CD4-positive, alpha-beta T cell treated with Interleukin-2 at 100 ng/mL for 4 hours (primary cell): ENCODE measurements at places on chromosomes 2 and 18.

GRCh38 chr2:36539631-36540030 is 58.3 kb downstream of the FEZ2 start:
- no peak for DNase-seq

DNA sequence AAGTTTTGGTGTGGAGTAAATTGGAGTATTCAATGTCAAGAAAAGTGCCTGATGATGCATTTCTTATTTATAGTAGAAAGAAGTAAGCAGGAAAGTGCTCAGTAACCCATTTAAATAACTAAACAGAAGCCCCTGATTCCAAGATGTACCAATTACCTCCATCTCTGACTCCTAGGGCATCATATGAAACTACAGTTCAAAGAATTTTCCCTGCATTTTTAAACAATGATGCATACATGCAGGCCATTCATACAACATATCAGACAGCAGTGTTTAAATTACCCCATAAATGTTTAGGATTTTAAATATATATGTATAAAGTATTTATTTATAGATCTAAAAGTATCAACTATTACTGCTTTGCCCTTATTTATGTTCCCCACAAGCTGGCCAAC is 36.2 kb downstream of the FTCDNL1 start:
- DNase-seq: no peak

DNA sequence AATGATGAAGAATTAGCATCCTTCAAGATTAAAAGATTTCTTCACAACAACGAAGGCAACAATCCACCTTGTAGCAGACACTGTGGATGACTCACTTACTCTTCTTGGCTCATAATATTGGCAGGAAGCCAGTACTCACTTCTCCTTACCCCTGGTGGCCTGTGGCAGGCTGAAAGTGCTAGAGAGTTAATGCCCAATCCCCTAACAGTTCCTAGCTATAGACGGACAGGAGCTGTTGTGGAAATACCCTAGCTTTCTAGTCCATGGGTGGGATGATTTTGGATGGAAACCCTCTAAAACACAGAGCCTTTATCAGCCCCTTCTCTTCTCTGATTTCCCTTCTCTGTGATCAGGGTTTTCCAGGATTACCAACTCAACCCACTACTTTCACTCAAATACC is 128.6 kb upstream of the NYAP2 start:
- peak; percentile 44 for DNase-seq

- no peak for DNase-seq
Measured at GRCh38 chr2:1990724-1991123, 246.4 kb upstream of the PXDN start.

- DNase-seq: no peak
Measured at GRCh38 chr18:75489493-75490190, 62.1 kb upstream of the SMIM21 start.

GRCh38 chr18:26215247-26215970 is 10.8 kb upstream of the TAF4B start:
- peak; percentile 72 for DNase-seq

DNA sequence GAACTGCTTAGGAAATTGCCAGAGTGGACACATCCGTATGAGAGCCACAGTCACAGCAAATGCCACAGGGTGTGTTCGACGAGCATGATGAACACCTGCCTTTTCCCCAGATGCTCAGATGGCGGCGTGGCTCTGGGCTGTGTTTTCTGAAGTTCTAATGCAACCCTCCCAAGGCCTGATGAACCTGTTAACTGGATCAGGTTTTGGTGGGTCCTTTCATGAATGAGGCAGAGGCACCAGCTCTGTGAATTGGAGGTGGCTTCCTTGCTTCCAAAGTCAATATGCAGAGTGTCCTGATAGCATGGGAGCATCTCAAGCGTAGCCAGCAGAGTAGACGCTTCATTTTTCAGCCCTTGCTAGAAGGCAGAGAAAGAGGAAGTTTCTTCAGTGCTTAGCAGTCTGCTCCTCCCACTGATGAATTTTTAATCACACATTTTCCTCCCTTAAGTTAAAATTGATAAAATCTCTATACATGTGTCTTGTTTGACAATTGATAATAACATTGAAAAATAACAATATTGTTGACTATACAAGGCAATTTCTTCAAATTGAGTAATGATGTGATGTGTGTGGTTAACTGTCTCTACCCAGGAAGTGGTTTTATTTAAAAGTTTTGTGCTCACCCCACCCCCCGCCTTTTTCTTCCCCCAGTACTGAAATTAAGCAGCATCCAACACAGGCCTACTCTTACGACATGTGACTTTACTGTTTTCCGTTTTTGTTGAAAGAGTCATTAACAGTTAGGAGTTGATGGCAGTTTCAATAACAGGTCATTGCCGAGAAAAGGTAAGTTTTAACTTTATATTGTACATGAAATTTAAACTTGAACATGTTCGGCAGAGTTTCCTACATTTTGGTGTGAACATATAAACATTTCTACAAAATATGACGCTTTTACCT is at the start of gene ARHGAP15:
ARHGAP15 (plus strand) TSS at position 739 of the 900 bp plus-strand sequence.
- DNase-seq: peak; percentile 87

GRCh38 chr18:55418439-55418838 is 169.6 kb downstream of the TCF4 start:
- no peak for DNase-seq

DNA sequence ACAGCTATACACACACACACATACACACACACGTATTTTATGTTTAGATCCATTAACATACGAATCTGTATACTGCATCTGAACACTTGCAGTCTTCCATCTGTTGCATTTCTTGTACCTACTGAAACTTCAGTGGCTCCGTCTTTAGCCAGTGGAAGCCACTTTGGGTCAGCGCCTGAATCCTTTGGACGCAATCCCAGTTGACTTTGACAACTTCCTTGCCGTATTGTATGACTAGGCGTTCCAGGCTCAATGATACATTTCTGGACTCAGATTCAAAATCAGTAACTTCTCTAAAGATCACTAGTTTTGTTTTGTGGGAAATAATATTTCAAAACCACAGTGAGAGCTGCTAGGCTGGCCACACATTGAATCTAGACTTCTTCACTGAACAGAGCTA is 101.5 kb upstream of the GPC1 start:
- no peak for DNase-seq

GRCh38 chr2:190920085-190920484 is 39.5 kb downstream of the GLS start:
- no peak for DNase-seq

- no peak for DNase-seq
Measured at GRCh38 chr2:126915903-126916302, 17.2 kb downstream of the TEX51 start.

DNA sequence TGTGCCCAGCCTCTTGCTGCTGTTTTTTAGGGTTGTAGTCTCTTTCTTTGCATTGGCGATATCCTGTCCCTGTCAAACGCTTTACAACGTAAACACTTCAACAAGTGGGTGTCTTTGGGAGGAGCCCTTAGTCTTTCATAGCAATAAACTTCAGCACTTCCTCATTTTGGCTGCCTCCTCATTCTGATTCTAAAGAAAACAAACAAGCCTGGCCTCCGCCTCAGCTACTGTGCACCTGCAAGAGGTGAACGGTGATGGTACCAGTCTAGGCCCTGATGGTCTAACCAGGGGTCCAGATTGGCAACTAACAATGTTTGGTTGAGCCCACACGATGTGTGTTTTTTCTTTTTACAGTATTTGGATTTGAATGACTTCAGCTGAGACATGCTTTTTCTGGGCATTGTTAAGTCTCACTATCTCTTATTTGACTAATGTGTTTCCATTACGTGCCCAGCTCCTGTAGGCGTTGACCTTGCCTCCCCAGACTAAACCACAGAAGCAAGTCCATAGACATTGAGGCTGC is 53.2 kb upstream of the CUL3 start:
- DNase-seq: peak; percentile 8

DNA sequence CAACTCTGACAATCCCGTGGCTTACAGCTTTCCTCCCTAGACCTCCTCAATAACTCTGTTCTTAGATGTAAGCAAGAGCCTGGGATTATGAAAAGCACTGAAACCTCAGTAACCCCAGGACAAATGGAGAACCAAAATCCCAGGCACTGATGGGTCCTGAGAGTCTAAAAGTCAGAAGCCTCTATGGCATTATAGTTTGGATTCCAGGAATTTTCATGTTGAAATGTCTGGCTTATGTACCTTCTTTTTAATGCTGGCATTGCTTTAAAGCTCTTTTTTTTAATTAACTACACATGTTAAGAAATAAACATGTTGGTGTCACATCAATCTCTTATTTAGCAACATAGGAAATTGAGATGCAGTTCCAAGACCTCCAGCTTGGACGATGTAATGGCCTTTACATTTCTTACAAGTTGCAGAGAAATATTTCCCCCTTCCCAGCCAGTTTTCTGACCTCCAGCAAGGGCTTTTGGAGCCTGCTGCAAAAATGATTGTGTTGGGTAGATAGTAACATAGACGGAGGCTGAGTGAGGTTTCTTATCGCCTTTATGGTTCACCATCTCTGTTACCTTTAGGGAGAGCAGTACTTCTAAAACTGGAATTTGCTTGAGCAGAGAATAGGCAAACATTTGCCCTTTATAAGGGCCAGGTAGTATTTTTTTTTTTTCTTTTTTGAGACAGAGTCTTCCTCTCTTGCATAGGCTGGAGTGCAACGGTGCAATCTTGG is 84.8 kb upstream of the RASGRP3 start:
- no peak for DNase-seq

- no peak for DNase-seq
Measured at GRCh38 chr2:38409156-38410102, 32.4 kb upstream of the ATL2 start.

- DNase-seq: no peak
Measured at GRCh38 chr2:137847443-137847842, 116.8 kb upstream of the HNMT start.

- DNase-seq: no peak
Measured at GRCh38 chr18:49845629-49846360, 32.5 kb upstream of the ACAA2 start.

- DNase-seq: no peak
Measured at GRCh38 chr18:2409906-2410305, 161.4 kb downstream of the METTL4 start.

GRCh38 chr2:227529871-227530270 is 57.9 kb downstream of the AGFG1 start:
- no peak for DNase-seq

GRCh38 chr2:191593622-191594385 is 84.1 kb upstream of the NABP1 start:
- DNase-seq: no peak

GRCh38 chr2:119224391-119225104 is 914 bp downstream of the STEAP3 start:
- no peak for DNase-seq

GRCh38 chr2:29892585-29893259 is 28.7 kb downstream of the ALK start:
- DNase-seq: no peak

GRCh38 chr18:79424880-79425568 is 29.3 kb downstream of the NFATC1 start:
- DNase-seq: no peak

GRCh38 chr2:28869494-28870145 is 489 bp downstream of the TRMT61B start:
- DNase-seq: no peak

DNA sequence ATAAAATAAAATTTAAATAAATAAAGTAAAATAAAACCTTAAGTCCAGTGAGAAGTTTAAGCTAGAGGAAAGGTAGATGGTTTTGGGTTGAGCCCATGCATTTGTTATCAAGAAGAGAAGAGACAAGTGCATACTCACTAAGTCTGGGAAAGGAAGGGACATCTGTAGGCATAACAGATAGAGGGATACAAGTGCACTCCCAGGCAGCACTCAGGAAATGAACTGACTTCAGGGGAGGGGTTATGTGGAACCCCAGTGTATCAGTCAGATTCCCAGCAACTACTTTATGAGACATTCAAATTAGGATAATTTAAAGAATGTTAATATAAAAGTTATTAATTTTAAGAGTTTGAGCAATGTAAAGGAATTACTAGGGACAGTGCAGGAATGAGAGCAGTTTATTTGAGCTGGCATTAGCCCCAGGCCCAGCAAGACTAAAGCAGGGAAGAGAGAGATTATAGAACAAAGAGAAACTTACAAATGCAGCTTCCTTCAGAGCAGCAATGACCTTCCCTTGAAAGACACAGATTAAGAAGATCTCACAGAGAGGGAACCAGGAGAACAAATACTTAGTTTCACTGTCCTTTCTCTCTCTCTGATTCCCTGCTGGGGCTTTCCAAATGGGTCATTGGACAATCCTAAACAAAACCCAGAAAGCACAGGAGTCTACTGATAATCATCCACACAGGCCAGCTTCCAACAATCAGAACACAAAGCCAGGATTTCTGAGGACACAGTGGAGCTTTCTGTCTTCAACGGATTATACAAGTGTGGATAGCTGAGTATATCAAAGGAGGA is 109.7 kb downstream of the ERBB4 start:
- DNase-seq: no peak

- no peak for DNase-seq
Measured at GRCh38 chr2:220674033-220674432, 898.1 kb downstream of the EPHA4 start.

GRCh38 chr2:222448748-222449181 is 24.4 kb downstream of the SGPP2 start:
- no peak for DNase-seq

DNA sequence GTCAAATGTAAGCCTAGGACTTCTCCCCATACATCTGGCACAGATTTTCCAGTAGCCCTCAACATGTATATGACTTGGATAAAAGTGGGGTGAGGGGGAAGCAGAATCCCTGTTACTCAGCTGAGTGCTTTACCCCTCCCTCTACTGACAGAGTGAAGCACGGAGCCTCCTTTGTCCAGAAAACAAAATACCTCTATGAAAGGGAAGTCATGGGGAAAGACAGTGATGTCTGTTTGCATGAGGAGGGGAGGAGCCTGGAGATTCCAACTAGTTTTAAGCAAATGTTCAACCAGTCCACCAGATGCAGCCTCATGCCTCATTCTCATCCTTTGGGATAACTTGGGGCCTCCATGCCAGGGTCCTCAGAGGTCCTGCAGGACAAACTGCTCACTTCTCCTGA is 203.9 kb downstream of the SMAD2 start:
- DNase-seq: no peak

DNA sequence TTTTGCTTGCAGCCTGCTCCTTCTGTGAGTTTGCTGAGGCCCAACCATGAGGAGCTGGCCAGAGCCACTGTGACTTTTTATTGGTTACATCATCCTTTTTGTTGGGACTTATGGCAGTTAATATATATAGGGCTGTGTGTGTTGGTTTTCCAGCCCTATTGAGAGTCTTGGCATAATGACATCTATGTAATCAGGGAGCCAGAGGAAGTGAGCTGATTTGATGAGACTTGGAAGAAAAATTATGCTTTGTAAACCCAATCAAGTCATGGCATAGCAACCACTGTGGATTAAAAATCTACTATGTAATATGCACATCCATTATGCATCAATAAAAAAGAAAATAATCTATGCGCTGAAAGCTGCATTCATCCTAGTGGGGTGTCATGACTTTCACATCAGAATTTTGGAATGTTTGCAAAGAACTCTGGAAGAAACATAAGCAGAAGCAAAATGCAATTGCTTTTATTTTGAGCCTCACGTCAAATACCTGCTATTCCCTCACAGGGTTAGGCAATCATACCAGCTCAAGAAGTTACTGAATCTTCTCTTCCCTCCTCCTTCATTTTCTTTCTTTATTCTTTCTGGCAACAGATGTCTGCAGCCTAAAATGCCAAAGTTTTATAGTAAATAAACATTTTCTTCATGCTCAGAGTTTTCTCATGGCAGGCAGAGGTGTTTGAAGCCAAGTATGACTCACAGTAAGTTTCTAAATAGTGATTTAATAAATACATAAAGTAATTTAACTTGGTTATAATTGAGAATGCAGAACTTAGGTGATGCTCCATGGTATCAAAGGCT is 308.5 kb downstream of the KCNS3 start:
- DNase-seq: no peak
